ENCODE measurements at places on chromosomes 13 and 19.

- DNase-seq = no peak
Measured at GRCh38 chr13:103694033-103694432, 627.8 kb upstream of the SLC10A2 start.

DNA sequence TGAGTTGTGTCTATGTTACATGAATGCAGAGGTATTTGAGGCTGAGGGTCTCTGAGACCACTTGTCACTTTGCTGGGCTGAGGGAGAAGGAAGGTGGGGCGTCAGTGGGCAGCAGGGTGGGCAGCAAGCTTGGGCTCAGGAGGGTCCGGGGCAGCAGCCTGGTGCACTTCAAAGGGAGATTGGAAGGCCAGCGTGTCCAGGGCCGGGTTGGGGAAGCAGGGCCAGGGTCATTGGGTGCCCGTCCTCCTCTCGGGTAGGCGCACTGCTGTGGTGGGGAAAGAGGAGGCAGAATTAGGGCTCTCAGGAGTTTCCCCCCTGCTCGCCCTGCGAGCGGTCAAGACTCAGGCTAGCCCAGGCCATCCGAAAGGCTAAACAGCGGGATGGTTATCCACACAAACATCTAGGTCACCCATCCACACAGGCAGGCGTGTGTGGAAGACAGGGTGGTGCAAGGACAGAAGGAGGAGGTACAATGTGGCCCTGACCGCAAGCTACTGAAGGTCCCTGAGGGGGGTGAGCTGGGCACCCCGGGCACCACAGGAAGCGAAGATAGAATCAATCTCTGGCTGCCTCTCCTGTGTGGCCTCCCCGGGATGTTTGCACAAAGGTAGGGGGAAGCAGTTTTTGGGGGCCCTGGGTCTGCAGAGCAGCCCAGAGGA lies 37.7 kb downstream of the MYO9B start:
- no peak for DNase-seq

GRCh38 chr13:91185294-91185863 lies 162.1 kb upstream of the MIR17HG start:
- no peak for DNase-seq

DNA sequence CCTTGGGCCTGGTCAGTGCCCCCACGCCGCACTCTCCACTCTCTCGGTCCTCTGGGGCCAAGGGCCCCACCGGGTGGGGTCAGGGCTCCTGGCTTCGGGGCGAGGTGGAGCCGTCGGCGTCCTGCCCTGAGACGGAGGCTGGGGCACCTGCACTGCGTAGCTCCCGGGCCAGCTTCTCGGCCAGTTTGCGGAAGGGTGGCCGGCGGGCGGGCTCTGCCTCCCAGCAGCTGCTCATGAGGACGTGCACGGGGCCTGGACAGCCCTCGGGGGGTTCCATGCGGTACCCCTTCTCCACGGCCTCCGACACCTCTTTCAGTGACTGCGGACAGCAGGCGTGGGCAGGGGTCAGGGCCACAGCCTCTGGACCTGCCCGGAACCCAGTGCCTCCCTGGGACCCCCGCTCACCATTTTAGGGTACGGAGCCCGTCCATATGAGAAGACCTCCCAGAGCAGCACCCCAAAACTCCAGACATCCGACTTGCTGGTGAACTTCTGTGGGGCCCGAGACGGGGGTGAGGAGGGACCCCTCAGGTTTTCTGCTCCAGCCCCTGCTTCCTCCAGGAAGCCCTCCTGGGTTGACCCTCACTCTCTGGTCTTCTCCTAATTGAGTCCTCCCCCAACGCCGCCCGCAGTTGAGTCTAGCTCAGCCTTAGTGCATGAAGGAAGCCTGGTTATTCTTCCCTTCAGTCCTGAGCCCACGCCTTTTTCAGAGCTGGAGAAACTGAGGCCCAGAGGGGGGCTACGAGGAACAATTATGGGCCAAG lies 6.3 kb upstream of the RAX2 start:
- no peak for DNase-seq

DNA sequence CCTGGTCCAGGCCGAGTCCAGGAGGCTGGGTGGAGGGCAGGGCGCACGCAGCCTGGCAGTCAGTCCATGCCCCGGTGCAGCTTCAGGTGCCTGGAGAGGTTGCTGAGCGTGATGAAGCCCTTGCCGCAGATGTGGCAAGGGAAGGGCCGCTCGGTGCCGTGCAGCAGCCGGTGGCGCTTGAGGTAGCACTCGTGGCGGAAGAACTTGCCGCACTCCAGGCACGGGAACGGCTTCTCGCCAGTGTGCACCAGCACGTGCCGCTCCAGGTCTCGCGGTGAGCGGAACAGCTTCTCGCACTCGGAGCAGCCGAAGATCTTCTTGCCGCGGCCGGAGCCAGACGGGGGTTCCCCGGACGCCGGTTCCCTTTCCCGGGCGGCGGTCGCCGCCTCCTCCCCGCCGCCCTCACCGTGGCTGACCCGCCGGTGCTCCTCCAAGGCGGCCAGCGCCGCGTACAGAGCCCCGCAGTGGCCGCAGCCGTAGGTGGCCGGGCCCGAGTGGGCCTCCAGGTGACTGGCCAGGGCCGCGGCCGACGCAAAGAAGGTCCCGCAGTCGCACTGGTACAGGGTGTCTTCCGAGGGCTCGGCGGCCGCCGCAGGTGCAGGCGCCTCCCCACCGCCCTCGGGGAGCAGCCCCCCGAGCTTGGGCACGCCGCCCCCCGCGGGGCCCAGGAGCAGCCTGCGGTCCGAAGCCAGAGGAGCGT lies 6.8 kb downstream of the FIZ1 start:
- DNase-seq = peak; percentile 61

DNA sequence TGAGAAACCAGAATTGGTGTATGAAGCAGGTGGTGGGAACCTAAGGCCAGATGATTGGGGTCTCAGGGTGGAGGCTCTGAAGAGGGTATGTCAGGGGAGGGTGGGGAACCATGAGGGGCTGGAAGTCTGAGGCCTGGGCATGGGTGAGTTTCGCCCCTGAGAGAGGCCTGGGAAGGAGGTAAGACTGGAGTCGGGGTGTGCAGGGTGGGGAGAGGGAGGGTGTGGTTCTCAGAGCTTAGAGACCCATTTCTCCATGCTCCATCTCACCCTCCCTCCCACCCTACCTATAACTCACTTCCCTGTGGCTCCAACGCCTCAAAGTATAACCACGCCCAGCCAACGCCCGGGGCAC lies 1.0 kb upstream of the KLHL26 start:
- DNase-seq = no peak

DNA sequence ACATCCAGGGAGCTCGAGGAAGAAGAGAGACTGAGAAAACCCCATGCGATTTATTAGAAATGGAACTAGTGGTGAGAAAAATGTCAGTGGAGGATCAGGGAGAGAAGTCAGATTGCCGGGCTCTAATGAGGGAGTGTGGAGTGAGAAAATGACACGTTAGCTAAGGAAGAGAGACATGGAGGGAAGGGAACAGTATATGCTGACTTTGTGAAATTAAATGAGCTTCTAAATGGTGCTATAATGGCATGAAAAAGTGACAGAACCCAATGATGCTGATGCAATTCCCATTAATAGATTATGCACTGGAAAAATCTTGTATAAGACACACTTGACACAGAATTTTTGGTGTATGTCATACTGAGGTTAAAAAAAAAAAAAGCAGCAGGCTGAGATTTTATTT lies 112.6 kb downstream of the HSPH1 start:
- peak; percentile 1 for DNase-seq

DNA sequence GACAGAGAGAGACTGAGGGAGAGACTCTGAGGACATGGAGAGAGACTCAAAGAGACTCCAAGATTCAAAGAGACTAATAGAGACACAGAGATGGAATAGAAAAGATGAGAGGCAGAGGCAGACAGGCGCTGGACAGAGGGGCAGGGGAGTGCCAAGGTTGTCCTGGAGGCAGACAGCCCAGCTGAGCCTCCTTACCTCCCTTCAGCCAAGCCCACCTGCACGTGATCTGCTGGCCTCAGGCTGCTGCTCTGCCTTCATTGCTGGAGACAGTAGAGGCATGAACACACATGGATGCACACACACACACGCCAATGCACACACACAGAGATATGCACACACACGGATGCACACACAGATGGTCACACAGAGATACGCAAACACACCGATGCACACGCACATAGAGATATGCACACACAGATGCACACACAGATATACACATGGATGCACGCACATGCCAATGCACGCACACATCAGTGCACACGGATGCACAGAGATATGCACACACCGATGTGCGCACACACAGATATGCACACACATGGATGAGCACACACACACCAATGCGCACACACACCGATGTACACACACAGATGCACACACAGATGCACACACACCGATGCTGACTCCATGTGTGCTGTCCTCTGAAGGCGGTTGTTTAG lies 3.3 kb upstream of the F10 start:
- DNase-seq = peak; percentile 44

DNA sequence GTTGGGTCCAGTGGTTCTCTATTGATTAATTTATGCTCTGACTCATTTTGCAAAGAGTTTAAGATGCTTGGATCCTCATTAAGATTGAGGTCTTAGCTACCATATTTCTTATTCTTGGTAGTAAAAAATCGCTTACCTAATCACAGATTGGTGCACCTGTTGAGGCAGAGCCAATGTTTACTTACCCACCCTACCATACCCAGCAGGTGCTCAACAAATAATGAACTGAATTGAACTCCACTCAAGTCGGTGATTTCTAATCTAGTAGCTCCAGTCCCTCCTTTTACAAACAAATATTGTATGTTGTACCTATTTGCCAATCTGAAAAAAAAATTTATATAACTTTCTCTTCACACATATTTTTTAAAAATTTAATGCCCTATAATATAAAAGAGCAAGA lies 361.0 kb downstream of the FGF14 start:
- DNase-seq = no peak

DNA sequence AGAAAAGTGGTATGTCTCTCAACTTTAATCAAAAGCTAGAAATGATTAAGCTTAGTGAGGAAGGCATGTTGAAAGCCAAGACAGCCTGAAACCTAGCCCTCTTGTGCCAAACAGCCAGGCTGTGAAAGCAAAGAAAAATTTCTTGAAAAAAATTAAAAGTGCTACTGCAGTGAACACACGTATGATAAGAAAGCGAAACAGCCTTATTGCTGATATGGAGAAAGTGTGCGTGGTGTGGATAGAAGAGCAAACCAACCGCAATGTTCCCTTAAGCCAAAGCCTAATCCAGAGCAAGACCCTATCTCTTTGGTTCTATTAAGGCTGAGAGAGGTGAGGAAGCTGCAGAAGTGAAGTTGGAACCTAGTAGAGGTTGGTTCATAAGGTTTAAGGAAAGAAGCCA lies 96.4 kb downstream of the ZDHHC20 start:
- DNase-seq = no peak

DNA sequence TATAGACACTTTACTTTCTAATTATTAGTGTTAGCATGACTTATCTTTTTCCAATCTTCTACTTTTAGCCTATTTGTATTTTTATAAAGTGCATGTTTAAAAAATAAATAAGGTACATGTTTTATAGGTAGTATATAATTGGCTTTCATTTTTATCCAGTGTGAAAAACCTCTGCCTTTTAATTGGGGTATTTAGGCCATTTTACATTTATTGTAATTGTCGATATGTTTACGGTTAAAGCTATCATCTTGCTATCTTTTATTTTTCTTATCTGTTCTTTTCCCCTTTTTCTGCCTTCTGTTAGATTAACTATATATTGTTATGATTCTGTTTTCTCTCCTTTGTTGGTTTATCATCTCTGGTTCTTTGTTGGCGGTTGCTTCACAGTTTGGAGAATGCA lies 9.1 kb downstream of the PROZ start:
- DNase-seq = no peak

DNA sequence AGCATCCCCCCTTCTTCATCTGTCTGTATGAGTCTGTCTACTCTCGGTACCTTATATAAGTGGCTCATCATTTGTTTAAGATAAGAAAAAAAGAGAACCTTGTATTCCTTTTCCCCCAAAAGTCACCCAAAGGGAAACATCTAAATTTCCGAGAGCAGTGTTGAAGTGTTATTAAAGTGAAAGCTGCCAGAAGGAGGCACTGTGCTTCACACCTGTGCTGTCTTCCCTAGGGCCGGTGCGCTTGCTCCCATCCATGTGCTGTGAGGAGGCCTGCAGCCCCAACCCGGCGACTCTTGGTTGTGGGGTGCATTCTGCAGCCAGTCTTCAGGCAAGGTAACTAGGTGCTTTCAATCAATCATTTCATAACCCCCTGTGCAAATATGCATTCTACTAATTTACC lies 97.5 kb downstream of the TNFRSF19 start:
- DNase-seq = no peak

DNA sequence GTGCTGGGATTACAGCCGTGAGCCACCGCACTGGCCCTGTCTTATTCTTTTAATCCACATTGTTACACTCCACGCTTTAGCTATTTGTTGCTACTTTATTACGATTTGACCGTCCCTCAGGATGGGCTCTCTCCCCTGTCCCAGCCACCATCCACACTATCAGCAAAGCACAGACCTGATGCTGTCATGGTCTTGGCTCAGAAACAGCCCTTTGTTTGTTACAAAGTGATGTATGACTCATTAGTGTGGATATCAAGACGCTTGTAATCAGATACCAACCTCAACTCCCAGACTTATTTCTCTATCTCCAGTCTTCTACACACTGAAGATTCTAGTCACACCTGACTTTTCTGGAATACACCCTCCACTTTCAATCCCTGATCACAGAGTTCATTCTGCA lies 84.6 kb upstream of the FREM2 start:
- no peak for DNase-seq

- DNase-seq = no peak
Measured at GRCh38 chr13:27960362-27961226, 8.5 kb downstream of the CDX2 start.

DNA sequence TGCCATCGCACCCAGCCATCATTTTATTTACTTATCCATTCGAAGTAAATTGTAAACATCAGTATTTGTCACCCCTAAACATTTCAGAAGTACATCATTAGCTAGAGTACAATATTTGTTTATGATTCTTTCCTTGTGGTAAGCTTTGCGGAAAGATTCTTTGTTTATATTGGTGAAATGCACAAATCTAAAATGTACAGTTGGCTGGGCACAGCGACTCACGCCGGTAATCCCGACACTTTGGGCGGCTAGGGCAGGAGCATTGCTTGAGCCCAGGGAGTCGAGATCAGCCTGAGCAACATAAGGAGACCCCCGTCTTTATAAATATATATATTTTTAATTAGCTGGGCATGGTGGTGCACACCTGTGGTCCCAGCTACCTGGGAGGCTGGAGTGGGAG lies 10.1 kb downstream of the LGALS7B start:
- DNase-seq = no peak

GRCh38 chr13:107217251-107217650 lies 649.3 kb upstream of the ARGLU1 start:
- DNase-seq = no peak

Measured in ascending aorta (tissue), 2 donors.